NCI-H226 (cell line): ENCODE measurements at places on chromosomes 4 and X.

DNA sequence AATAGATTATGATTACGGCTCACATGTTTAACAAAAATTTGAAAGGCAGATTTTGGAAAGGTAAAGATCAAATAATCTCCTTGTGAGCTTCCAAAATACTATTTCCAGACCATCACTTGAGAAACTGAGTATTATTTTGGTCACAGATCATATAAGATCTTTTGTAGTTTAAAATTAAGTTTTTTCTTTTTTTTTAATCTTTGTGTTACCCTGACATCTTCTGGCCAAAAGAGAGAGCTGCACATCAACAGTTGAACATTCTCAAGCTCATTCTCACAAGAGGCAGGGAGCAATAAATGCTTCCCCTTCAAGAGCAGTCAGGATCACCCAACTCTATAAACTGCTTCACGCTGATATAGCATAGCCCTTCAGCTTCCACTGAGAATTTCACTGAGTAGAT is 15.9 kb downstream of the TMEM192 start:
- DNase-seq = no peak

DNA sequence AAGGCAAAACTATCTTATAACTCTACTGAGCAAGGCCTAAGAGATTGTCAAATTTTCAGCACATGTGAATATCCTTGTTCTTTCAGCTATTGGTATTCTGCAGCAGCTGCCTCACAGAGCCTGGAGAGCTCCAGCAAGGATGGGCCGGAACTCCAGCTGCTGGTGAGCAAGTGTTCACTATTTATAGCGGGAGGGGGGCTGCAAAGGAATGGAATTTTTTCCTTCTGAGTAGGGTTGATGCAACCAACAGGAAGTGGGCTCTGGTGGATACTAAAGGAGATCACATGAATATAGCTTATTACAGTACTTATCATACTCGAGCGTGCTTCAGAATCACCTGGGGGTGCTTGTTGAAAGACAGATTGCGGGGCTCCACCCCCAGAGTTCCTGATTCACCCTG is 20.2 kb upstream of the SETD7 start:
- DNase-seq = no peak

DNA sequence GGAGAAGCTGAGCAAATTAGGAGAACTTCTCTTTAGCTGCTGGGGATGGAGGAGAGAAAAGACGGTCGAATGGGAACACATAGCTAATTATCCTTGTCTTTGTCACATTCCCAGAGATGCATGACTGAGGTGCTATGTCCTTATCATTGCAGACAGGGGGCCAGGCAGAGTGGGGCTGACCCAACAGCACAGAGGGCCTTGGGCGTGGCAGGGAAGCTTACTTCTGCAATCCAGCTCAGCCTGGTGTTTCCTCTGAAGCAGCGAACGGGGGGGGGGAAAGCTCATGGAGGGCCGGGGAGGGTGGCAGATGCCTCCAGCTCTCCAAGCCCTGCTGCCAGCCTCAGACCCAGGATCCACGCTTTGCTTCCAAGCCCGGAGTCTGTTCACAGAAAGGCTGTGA is 50.8 kb upstream of the HOPX start:
- no peak for DNase-seq

- no peak for DNase-seq
Measured at GRCh38 chr4:13782231-13782630, 154.7 kb upstream of the BOD1L1 start.

- DNase-seq = no peak
Measured at GRCh38 chr4:102411408-102411807, 66.1 kb upstream of the SLC39A8 start.

DNA sequence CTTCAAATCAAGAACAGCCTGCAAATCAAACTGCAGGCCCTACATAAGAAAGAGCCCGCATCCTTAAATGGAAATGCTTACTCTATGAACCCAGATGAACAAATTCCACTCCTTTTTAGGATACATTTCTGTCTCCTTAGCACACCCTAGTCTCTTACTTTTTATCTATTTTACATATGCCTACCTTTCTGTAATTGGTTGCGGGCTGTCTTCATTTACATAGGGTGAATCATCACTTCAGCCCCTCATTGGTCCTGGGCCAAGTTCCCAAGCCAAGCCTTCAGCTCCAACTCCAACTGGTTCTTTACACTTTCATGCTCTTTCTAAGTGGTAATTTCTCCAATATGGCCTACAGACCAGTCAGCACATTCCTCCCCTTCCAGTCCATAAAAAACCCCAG is 219.3 kb downstream of the TRAM1L1 start:
- no peak for DNase-seq

DNA sequence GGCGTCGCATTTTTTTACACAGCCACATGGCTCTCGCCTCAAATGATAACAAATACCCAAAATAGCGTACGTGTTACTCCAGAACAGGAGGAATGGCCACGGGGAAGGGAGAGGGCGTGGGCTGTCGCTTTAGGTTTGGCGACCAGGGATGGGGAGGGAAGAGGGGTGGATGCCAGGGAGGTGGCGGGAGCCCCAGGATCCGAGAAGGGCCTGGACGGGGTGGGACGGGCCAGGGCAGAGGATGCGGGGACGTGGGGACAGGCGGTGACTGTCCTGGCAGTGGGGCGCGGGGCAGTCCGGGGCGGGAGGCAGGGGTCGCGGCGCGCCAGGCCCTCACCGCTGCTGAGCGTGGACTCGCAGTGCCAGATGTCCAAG is 631 bp downstream of the TMEM47 start:
- no peak for DNase-seq

DNA sequence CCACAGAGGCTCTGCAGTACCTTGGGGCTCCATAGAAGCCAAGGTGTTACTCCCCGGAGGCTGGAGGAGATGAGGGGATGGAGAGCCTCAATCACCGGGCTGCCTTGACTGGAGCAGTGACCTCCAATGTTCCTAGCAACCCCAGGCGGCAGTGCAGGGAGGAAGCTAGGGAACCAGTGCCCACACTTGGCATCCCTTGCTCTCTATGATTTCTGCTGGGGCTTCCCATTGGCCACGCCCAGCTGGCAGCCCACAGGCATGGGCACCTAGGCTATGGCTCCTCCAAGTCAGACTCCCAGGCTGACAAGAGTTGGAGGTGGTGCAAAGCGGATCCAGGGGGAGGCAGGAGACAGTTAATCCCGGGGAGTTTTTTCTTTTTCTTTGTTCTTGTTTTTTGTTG is 229.7 kb downstream of the EVC2 start:
- no peak for DNase-seq

- no peak for DNase-seq
Measured at GRCh38 chr4:7092026-7092425, 24.2 kb upstream of the GRPEL1 start.

DNA sequence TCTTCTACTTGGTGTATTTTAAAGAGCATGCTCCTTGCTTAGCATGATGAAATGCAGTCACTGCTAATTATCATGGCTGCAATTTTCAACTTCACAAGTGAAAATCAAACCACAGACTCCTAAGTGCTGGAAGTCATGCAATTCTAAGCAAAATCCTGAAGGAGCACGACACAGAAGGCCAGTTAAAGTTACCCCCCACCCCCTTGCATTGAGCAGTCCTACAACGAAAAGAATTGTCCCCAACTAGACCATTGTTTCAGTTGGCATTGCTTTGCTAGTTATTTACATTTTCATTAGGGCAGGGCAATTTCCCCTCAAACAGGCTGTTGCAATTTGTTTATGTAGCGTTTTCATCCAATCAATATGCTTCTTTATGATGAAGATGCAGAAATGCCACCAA is 321.2 kb downstream of the PCDH7 start:
- DNase-seq = no peak

- no peak for DNase-seq
Measured at GRCh38 chr4:150817804-150818528, 197.1 kb downstream of the LRBA start.

GRCh38 chr4:148258535-148258934 is 183.7 kb downstream of the NR3C2 start:
- no peak for DNase-seq

GRCh38 chr4:40747207-40747835 is 2.4 kb upstream of the NSUN7 start:
- no peak for DNase-seq

GRCh38 chr4:26367811-26368210 is 47.0 kb downstream of the RBPJ start:
- no peak for DNase-seq

GRCh38 chrX:40852586-40852985 is 117.2 kb upstream of the MED14 start:
- DNase-seq = no peak

GRCh38 chrX:41779030-41779564 is 55.1 kb downstream of the GPR82 start:
- peak; percentile 61 for DNase-seq

GRCh38 chrX:5180135-5180741 is 1048.4 kb downstream of the NLGN4X start:
- DNase-seq = no peak

- no peak for DNase-seq
Measured at GRCh38 chr4:93169966-93170365, 658.6 kb upstream of the ATOH1 start.

GRCh38 chr4:21203416-21203815 is 503.2 kb downstream of the PACRGL start:
- peak; percentile 34 for DNase-seq

DNA sequence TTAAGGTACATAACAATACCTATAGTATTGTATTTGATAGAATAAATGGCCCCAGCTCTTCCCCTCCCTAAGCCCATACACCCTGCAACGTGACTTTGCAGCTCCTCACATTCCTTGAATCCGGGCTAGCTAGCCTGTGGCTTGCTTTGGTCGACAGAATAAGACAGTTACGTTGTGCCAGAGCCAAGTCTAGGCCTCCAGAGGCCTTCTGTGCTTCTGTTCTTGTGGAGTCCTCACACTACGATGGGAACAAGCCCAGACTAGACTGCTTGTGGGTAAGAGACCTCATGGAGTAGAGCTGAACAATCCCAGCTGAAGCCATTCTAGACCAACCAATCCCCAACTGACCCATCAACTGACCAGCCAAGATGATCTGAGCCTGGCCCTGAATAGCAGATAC is 102.4 kb upstream of the PLAC1 start:
- no peak for DNase-seq

DNA sequence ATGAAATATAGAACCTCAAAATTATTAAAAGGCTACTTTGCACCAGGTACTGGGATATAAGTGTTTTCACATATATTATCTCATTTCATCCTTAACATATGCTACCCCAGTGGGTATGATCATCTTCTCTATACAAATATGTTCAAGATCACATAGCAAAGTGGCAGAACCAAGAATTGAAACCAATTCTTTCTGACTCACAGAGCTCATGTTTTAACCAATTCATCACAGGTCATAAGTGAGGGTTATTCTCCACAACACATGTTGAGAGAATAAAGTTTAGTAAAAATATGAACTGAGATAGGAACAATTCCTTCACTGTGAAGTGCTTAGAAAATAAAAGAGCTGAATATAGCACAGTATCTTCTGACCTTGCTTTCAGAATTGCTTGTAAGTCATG is 442.9 kb upstream of the RASGEF1B start:
- no peak for DNase-seq

GRCh38 chr4:8593264-8594096 is 915 bp downstream of the CPZ start:
- DNase-seq = no peak

GRCh38 chr4:119299260-119299671 is 22.7 kb downstream of the FABP2 start:
- DNase-seq = no peak

DNA sequence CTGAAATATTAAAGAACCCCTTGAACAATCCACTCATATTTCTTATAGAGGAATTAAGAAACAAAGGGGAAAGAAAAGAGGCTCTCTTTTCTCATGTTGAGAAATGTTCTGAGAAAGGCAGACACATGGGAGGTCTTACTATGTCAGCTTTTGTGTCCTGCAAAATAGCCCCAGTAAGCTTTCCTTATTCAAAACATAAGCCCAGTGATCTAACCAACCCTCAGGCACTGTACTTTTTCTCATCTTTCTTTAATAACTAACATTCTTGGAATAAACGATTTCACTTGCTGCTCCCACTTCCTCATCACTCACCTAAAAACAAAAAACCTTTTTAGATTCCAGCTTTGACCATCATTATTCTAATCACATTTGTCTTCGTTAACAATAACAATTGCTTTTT is 115.9 kb downstream of the GLRA3 start:
- DNase-seq = no peak

GRCh38 chr4:77031544-77031943 is 44.2 kb downstream of the CCNI start:
- DNase-seq = no peak

DNA sequence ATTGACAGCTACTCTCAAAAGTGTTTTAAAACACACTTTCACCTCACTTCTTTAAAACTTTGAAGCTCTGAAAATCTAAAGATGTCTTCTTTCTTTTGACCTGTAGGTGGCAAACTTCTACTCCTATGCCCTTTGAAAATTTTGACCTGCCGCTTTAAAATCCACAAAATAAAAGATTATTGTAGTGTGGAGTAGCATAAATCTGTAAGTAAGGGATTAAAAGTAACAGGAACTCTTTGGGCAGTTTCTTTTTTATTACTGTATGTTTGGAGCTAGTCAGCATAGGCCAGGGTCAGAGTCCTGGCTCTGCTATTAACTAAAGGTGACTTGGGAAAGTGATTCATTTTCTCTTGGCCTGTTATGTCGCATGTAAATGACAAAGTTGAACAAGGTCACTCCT is 25.5 kb downstream of the BBS12 start:
- no peak for DNase-seq

- DNase-seq = no peak
Measured at GRCh38 chrX:71859637-71860036, 51.0 kb upstream of the NHSL2 start.

- no peak for DNase-seq
Measured at GRCh38 chrX:40434947-40435346, 145.8 kb upstream of the ATP6AP2 start.

- no peak for DNase-seq
Measured at GRCh38 chrX:144627947-144628346, 619.4 kb upstream of the SPANXN1 start.

DNA sequence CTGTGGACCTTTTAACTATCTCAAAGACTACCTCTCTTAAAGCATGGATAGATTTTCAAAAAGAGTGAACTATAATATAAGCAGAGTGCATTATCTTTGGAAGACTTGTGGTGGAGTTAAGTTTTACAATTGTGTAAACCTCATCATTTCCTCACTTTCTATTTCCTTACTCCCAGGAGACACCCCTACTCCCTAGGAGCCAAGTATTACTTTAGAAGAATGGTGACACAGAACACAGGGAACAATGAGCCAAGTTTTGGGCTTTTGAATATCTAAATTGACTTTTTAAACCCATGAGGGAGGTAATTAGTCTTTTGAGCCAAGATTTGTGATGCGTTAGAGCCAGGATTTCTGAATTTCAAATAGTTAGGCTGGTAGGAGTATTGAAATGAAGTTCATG is 78.9 kb upstream of the UNC5C start:
- no peak for DNase-seq
